EH (cell line): ENCODE measurements at places on chromosomes 16 and 17.

DNA sequence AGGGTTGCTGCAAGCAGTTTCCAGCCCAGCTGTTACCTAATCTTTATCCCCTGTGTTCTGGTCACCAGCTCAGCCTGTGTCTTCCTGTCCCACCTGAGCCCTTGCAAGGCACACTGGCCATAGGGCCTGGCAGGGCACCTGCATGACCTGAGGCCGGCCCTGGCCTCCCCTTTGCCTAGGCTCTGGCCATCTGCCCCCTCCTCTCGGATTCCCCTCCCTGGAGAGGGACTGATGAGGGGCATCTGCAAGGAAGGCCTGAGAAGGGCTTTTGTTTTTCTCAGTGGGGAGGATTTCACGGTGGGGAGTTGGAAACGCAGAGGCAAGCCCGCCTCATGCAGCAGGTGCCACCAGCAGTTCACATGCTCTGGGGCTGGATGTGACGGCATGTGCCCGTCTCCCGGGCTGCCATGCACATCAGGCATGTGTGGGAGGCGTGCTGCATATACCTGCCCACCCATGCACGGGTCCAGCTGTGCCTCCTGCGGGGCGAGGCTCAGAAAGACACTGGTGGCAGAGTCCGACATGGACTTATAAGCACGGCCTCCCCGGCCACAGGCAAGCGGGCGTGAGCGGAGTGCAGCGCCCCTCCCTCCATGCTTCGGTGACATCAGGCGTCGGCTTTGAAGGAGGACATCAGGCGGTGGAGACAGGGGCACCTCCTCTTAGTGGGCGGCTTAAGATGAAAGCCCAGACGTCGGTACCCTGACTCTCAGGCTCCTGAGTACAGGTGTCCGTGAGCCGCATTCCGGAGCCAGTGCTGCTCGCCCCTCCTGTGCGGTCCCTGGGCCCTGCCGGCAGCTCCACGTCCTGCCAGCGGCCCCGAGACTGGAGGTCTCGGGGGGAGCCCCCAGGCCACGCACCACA, 16.5 kb downstream of the ASPSCR1 start:
- no peak for DNase-seq

DNA sequence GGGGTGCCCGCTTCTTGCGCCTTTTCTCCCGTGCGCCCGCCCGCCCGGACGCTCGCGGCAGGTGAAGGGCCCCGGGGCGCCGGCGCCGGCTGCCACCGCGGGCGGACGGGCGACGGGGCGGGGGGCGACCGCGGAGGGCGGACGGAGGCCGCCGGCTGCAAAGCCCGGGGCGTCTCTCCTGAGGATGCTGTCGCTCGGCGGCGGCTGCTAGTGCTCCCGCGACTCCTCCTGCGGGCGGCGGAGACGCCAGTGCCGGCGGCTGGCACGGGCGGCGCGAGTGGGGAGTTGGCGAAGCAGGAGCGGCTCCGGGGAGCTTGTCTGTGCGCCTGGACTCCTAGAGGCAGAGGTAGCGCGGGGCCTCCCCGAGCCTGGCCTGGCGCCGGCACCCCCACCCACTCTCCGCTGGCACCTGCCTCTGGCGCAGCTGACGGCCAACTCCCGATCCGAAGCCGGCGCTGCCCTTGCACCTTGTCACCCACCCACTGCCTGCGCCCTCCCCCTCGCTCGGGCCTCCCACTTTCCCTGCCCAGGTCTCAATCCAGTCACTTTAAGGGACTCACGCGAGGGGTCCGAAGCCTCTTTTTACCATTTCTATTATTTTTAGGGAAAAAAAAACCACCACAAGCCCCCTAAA, at the start of gene FAM20A:
Gene FAM20A (minus strand): TSS at position 437 of the 634 bp plus-strand sequence. CDS start 701 bp downstream, outside the sequence.
- DNase-seq = no peak

GRCh38 chr16:49620158-49620868, 235.6 kb downstream of the ZNF423 start:
- peak; percentile 92 for DNase-seq

DNA sequence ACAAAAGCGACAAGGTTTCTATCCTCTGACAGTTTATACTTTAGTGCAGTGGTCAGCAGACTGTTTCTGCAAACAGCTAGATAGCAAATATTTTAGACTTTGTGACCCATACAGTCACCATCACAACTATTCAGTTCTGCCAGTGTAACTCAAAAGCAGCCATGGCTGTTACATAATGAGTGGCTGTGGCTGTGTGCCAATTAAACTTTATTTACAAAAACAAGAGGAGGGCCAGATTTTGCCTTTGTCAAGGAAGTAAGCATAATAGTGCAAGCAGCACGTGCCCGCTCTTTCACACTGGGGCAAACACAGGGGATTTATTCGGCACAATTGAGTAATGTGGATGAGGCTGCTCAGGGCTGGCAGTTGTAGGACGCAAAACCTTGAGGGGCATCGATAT, 551.5 kb downstream of the MAF start:
- DNase-seq = no peak

GRCh38 chr17:83079352-83079747, at the start of gene METRNL:
Gene METRNL (plus strand): TSS chr17:83079609. CDS start chr17:83079816, 207 bp downstream.
- peak; percentile 74 for DNase-seq

- peak; percentile 89 for DNase-seq
These were observed 13.2 kb downstream of the SREBF1 start for GRCh38 chr17:17823433-17824118.

DNA sequence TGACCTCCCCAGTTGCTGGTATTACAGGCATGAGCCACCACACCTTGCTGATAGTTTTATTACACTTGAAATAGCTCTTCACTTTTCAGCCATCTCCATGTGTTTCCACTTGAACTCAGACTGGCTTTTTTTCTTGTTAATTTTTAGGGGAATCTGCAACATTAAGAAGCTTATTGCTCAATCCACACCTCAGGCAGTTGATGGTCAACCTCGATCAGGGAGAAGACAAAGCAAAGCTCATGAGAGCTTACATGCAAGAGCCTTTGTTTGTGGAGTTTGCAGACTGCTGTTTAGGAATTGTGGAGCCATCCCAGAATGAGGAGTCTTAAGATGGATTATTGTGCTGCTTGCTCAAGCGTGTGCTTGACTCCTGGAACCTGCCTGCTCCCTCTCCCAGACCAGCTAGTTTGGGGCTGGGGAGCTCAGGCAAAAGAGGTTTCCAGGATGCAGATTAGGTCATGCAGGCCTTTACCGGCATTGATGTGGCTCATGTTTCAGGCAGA, 8.6 kb downstream of the ZNHIT3 start:
- no peak for DNase-seq

DNA sequence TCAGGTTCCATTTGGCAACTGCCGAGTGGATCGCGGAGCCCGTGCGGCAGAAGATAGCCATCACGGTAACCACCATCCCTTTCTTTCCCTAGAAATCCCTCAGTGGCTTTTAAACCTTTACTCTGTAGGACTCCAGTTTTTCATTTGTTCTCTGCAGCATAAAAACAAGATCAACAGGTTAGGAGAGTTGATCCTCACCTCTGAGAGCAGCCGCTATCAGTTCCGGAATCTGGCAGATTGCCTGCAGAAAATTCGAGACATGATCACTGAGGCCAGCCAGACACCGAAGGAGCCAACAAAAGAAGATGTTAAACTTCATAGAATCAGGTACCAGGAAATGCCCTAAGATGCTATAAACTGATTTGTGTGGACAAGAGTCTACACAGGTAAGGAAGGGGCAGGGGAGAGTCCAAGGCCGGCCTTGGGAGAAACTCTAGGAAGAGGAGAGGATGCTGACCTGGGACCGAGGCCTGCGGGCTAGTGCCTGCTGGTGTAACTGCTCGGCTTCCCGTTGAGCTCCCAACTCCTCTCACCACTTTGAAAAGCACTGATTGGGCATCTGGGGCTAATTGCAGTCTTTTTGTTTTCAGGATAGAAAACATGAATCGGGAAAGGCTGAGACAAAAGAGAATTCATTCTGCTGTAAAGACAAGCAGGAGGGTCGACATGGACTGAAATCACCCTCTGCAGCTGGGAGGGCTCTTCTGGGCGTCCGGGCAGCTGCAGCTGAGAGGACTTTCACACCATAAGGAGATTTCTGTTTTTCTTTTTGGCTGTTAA, 8.1 kb downstream of the MRPL58 start:
- DNase-seq = no peak

- peak; percentile 65 for DNase-seq
These were observed 117.4 kb downstream of the IRF8 start for GRCh38 chr16:86016201-86016965.

GRCh38 chr17:63476854-63477479, at the start of gene ACE:
Gene ACE (plus strand): TSS chr17:63477061. CDS start chr17:63477095, 34 bp downstream.
- peak; percentile 37 for DNase-seq

GRCh38 chr17:18039535-18040260, 490 bp downstream of the GID4 start:
- DNase-seq = peak; percentile 41

DNA sequence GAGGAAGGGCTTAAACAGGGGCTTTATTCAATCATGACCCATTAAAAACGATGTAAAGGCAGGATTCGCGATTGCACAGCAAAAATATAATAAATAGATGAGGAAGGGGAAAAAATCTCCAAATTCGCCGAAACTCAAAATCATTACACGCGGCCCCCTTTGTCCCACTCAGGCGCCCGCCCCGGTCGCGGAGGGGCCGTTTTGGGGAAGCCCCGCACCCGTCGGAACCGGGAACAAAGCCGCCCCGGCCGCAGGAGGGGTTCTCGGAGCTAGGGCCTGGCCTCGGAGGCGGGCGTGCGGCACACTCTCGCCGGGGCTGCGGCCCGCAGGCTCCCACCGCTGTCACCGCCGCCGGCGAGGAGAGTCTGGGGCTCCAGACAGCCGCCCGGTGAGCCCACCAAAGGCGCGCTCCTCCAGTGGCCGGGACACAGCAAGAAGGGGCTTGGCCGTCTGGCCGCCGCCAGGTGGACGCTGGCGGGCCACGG, 521 bp downstream of the C16orf87 start:
- DNase-seq = no peak

DNA sequence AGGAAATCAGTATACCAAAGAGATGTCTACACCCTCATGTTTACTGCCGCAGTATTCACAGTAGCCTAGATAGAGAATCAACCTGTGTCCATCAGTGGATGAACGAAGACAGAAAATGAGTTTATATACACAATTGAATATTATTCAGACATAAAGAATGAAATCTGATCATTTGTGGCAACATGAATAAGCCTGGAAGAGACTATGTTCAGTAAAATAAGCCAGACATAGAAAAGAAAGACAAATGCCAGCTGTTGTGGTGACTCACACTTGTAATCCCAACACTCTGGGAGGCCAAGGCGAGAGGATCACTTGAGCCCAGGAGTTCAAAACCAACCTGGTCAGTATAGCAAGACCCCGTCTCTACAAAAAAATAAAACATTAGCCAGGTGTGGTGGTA, 16.1 kb downstream of the NUDT16L1 start:
- peak; percentile 21 for DNase-seq

DNA sequence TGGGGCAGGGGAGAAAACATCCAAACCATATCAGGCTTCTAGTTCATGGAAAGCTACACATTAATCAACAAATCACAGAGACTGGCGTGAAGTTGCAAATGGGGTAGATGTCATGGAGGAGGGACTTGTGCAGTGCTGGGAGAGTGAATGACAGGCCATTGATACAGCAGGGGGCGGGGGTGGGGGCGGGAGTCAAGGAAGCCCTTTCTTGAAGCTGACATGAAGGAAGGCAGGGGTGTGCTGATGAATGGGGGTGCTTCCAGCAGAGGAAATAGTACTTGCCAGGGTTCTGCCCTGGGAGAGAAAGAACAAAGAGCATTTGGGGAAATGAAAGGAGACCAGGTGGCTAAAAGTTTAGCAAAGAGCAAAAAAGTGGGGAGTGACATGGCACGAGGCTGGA, 269.9 kb downstream of the SHISA9 start:
- DNase-seq = no peak

GRCh38 chr17:1908699-1909309, 79.0 kb downstream of the RPA1 start:
- peak; percentile 83 for DNase-seq

GRCh38 chr17:49635121-49635520, 42.8 kb downstream of the SPOP start:
- no peak for DNase-seq

GRCh38 chr17:80339118-80339517, 75.8 kb upstream of the ENDOV start:
- DNase-seq = no peak

DNA sequence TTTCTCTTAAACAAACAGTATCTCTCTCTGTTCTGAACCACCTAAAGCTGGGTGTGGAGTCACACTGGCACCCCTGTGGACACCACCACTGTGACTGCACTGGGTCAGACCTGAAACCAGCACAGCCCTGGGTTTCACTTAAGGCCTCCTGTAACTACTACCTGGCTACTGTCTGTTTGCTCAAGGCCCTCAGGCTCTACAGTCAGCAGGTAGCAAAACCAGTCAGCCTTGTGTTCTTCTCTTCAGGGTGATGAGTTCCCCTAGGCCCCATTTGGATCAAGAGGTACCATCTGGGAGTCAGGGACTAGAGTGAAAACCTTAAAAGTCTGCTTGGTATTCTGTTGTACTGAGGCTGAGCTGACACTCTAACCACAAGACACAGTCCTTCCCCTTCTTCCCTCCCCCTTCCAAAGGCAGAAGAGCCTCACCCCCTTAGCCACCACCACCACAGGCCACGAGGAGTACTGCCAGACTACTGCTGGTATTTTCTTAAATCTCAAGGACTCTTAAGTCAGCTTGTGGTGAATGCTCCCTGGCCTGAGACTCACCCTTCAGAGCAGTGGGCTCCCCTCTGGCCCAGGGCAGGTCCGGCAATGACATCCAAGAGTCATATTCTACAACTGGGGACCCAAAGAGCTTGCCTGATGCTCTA, 153.2 kb upstream of the MON1B start:
- no peak for DNase-seq

DNA sequence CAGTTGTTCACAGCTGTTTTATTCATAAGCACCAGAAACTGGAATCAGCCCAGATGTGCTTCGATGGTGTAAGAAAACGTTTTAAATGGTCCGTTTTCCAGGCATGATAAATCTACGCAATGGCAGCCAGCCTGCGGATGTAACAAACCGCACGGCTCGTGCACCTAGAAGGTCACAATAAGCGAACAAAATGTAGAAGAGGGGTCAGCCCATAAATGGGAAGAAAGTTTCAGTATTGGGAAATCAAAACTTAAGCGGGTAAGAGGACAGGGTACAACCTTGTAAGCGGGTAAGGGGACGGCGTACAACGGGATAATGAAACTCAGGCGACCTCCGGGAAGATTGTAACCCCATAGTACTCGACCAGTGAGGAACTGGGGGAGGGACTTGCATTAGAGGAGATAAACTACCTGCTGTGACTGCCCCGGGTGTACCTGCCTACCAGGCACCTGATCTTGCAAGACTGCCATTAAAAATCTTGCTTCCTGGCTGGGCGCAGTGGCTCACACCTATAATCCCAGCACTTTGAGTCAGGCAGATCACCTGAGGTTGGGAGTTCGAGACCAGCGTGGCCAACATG, 66.6 kb downstream of the ANKRD11 start:
- no peak for DNase-seq

DNA sequence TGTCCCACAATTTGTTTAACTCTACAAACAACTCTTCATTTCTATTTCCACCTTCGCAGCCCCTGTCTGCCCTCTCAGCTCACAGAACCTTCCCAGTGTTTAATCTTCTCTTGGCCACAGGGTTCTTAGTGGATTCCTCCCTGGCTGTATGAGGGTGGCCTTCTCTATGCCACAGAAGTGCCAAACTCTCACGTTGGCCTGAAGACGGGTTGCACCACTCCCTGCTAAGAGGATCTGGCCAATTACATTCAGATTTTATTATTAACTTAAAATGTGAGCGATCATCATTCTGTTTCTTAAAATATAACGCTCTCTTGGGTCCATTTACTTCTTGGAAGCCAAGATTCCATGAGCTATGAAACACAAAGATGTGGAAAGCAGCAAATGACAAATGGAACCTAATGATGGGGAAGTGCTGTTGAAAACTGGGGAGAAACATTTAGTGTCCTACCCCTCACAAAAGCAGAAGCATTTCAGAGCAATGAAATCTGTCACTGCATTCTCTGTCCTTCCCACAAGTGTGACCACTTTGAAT, 91.3 kb upstream of the NOG start:
- DNase-seq = no peak
